ENCODE measurements at places on chromosomes 1 and 21. TPM values are rescaled to one million over a fixed set of nuclear protein-coding genes. Genes with fewer than 3 reads are reported as not detected.

- DNase-seq = no peak
Measured at GRCh38 chr1:42961312-42962091, 2.8 kb upstream of the SLC2A1 start.

- DNase-seq = no peak
Measured at GRCh38 chr1:214335567-214335966, 54.6 kb downstream of the SMYD2 start.

Gene NDC1
- 27.8 TPM for total RNA-seq

Gene RHEX
- total RNA-seq = not detected

All from activated CD8-positive, alpha-beta T cell treated with anti-CD3 and anti-CD28 coated beads, Interleukin-2, amount 10 ng/mL, durations not matched to agents 7 days and 5 days (primary cell).